ENCODE measurements at places on chromosomes 12 and 14.

- DNase-seq = no peak
Observed at GRCh38 chr14:67806246-67806645, 10.1 kb downstream of the ZFYVE26 start.

DNA sequence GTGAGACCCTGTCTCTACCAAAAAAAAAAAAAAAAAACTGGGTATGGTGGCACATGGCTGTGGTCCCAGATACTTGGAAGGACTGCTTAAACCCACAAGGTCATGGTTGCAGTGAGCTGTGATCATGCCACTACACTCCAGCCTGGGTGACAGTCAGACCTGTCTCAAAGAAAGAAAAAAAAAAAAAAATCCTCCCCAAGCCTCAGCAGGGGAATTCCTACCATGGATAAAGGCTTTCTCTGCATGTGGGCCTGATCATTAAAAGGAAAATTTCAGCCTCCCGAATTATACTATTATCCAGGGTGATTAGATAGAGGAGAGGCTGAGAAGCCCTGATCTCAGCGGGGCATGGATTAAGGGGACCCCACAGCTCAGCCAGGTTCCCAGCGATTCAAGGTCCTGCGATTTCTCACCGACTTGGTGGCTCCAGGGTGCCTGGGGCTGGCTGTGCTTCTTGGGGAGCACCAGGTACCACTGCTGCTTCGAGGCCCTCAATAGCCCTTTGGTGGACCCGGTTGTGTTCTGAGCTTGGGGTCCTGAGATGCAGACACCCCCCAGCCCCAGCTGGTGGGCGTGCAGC lies 5.6 kb downstream of the SH2B3 start:
- DNase-seq = no peak

DNA sequence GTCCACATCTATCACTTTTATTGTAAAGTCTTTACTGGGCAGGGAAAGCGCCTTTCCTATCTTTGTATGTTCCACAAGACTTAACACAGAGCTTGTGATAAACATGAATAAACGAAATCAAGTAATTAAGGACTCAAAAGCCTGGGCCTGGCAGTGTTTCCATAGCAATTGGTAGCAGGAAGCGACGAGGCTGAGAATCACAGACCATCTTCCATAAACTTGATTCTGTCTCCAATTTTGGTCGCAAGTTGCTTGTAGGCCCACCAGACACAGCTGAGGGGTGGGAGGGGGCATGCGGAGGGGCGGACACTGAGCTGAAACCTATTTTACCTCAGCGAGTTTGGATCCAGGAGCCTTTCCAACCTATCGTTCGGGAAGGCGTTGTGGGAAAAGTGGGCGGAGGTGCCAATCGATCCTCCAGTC lies 302 bp downstream of the CCDC38 start:
- DNase-seq = no peak

- DNase-seq = no peak
Observed at GRCh38 chr14:73744175-73744867, 30.1 kb upstream of the PNMA1 start.

- no peak for DNase-seq
Observed at GRCh38 chr14:103714063-103714724, 1.1 kb downstream of the XRCC3 start.
